Stimulated activated CD8-positive, alpha-beta memory T cell treated with anti-CD3 and anti-CD28 coated beads, Interleukin-15, amount 100 ng/mL, for 4 hours (primary cell): ENCODE measurements at places on chromosomes 12 and 14.
A peak's percentile ranks its signal among the peaks of the same experiment; 100 is the strongest.

DNA sequence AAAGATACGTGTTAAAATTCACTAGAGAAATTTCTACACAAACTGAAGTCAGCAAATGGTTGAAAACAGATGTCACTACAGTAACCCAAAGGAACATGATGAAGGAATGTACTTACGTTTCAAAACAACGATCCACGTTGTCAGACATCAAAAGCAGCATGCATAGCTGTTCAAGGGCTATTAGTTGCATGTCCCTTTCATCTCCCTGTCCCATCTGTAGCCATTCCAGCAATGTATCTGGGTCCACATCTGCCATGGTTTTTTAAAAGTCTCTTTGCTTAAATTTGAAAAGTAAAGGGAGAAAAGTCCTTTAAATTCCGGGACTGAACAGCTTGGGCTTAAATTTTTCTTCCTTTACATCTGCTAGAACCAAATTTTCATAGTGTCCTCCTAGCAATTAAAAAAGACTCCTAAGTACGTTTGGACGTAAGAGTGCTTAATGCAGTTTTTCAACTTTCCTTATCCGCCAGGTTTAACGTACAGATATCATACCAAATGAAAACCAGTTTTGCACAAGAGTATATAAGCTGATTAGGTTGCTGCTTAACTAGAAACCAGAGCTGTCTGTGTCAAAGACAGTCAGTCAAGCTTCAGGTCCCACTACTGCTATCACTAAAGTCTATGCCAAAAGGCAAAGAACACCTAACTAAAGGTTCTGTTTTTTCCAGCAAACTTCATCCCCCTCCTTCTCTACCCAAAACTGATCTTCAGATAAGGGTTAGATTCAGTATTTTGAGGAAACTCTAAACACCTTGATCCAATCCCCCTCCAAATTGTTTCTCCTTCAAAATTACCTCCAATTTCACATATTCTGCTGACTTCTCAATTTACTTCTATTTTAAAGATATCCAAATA, 1.7 kb downstream of the HECTD1 start:
- DNase-seq = no peak

DNA sequence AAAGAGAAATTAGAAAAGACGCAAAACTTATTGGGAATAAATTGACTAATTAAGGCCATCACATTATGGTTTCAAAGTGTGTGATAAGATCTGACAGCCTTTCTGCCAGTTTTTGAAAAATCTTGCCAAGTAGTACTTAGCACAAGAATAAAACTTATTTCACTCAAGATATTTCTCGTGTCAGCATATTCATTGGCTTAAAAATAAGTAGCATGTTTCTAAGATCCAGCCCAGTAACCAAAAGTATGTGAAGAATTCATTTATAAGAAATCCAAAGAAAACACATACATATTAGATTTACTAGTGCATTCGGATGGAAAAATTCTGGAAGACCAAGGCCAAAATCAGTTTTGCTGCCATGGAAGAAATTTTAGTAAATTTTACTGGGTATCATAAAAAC, 1135.0 kb downstream of the GALC start:
- DNase-seq = no peak

GRCh38 chr12:122062832-122063693, 15.5 kb upstream of the MLXIP start:
- no peak for DNase-seq

DNA sequence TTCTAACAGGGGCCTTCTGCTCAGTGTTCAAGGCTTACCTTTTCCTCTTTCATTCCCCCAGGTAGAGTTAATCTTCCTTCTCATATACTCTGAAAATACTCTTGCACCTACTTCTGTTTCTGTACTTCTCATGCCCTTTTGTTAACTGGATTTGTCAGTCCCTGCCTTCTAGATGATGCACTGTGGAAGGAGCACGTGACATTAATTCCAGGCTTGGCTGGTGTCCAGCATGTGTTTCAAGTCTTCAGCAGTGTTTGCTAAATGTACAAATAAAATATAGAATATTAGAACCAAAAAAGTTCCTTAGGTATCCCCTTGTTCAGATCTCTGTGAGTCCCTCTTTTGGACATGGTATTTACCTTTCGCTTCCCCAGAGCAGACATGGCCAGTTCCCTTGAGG, 27.9 kb upstream of the EVL start:
- no peak for DNase-seq

GRCh38 chr12:113161415-113162016, 12.0 kb downstream of the CFAP73 start:
- DNase-seq = no peak

- DNase-seq = no peak
Observed at GRCh38 chr14:76736514-76736913, 24.8 kb upstream of the VASH1 start.

GRCh38 chr14:90272523-90272922, 16.2 kb downstream of the PSMC1 start:
- DNase-seq = no peak

DNA sequence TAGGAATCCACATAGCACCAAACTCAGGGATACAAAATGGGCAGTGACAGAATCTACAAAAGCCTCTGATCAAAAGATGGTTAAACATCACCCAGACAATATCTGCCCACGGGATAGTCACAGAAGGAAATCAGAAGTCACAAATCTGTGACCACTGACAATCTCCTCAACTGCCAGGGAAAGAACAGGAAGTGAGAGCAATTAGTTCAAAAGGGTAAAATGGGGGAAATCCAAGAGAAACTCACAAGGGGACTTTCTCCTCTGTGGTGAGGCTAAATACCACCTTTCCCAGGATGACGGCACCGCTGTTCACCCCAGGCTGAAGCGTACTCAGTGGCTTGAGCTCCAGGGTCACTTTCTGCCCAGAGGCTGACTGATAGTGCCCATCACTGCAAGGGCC, 10.7 kb downstream of the TTC5 start:
- DNase-seq = no peak

GRCh38 chr14:67977434-67978034, 158.0 kb downstream of the RAD51B start:
- DNase-seq = no peak

DNA sequence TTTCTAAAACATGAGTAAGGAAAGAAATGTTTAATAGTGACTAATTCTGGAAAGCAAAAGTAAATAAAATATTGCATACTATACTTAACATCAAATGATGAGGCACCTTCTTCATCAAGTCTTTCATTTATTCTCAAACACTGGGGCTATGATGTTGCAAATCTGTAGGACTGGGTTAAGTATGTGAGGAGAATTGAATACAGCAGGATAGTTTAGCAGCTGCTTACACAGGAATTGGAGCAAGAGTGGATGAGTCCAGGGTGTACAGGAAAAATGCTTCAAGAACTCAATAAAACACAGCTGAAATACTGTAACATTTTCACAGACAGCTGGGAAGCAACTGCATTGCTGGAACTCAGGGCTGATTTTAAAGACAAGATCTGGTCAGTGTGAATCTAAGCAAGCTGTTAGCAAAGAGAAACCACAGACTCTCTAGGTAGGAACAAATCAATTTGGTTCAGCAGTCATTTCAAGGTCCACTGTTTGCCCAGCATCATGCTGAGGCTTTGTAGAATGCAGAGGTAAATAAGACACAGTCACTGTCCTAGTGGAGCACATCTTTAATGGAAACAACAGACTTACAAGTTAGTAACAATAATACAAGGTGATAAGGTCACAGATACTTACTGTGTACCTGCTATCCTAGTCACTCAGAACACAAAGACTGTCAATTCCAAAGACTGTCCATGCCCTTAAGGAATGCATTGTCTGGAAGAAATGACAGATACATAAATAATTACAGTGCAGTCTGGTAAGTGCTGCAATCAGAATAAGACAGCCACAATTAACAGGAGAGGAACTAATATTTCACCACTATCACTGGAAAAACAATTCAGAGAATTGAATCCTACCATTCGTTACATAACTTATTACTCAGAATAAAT, 96.8 kb upstream of the DACT1 start:
- no peak for DNase-seq

GRCh38 chr12:106583242-106584103, 669 bp downstream of the RFX4 start:
- no peak for DNase-seq

- no peak for DNase-seq
Observed at GRCh38 chr14:65709576-65709975, 297.0 kb downstream of the FUT8 start.

DNA sequence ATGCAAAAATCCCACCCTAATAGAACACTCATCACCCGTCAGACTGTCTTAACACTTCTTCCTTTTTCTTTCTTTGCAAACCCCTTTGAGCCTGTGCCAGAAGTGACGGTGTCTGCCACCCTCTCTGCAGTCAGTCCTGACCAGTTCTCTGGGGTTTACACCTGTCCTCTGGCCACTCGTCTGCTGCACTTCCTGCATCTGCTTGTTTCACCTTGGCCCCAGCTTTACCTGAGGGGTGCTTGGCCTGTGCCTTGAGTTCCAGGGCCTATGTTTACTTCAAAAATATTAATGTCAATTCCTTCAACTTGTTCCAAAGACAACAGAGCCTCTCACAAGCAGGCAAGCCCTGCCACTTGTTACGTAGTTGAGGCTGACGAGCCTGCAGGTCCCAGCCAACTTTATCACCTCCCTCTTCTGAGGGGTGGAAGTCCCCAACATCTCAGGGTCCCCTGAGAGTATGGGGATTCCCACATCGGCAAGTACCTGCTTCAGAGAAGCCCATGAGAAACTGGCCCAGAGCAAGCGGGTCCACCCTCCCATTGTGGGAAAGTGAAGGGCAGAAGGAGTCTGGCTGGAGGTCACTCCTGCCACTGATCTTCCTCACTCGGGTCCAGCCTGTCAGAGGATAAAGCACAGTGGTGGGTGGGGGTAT, 205.4 kb downstream of the DAD1 start:
- no peak for DNase-seq

DNA sequence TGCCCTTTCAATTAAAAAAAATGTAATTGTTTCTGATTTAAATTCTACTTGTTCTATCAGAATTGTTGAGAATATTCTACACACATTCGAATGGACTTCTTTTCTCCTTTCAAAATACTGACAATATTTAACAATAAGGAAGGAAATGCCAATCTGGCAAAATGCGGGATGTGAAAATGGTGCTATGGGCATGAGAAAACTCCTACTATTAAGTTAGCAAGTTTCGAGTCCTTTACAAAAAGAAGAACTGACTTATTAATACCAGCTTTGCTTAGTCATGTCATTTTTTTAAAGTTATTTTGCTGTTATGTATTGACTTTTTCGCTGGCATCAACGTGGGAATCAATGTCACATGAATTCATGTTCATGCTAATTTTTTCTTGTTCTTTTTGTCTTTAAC, 31.7 kb upstream of the ARL1 start:
- DNase-seq = no peak

GRCh38 chr12:24306001-24306400, 356.5 kb upstream of the SOX5 start:
- DNase-seq = no peak

DNA sequence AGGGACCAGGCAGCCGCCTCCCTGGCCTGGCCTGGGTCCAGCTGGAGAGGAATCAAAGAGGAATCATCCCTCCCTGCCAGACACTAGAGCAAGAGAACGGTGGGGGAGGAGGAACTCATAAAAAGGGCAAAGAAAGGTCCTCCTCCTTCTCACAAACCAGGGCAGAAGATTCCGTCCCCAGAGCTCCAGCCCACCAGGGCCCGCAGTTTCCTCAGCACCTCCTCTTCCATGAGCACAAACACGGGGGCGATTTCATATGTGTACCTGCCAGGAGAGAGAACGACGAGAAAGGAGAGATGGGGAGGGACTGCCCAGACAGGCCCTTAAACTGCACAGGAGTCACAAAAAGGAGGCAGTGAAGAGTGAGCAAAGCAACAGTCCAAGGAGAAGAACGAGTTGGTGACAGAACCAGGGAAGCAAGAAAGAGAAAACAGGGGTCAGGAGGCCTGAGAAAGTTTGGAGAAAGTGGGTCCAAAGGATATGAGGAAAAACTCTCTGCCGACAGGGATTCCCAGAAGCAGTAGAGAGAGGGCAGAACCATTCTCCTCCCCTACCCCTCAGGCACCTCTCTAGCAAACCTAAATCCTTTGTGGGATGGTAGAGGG, 8.7 kb upstream of the ZNF740 start:
- DNase-seq = no peak

- DNase-seq = no peak
Observed at GRCh38 chr12:93358058-93358457, 19.7 kb upstream of the NUDT4 start.

GRCh38 chr12:95169368-95169767, 47.9 kb downstream of the FGD6 start:
- no peak for DNase-seq

- no peak for DNase-seq
Observed at GRCh38 chr14:61961369-61961768, 199.1 kb downstream of the SNAPC1 start.

- no peak for DNase-seq
Observed at GRCh38 chr12:69765515-69765914, 26.9 kb downstream of the RAB3IP start.

GRCh38 chr14:106506881-106507305, 980.5 kb downstream of the TMEM121 start:
- no peak for DNase-seq

- DNase-seq = peak; percentile 62
Observed at GRCh38 chr12:57110104-57111030, 795 bp downstream of the STAT6 start.

DNA sequence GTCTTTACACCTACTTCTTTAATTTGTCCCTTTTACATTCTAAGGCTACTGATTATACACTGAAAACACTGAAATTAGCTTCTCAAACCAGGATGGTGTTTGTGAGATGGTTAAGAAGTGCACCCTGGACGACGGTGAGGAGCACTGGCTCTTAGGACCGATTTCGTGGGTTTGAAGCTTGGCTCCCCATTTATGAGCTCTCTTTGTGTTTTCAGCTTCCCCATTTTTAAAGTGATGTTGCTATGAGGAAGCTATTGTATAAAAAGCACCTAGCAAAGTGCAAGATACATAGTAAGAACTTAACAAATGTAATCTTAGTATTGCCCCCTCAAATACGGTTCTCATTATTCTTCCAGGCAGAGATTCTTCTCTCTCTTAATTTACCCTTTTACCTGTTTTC, 4.7 kb downstream of the NFYB start:
- no peak for DNase-seq

- peak; percentile 58 for DNase-seq
Observed at GRCh38 chr14:22986508-22987054, 4.2 kb upstream of the AJUBA start.

GRCh38 chr12:107364875-107365518, 271.6 kb upstream of the CRY1 start:
- DNase-seq = no peak

- no peak for DNase-seq
Observed at GRCh38 chr12:466039-466438, 6.3 kb downstream of the B4GALNT3 start.
